GM23248 (cell line): ENCODE measurements at places on chromosomes 13 and 19. TPM values are rescaled to one million over a fixed set of nuclear protein-coding genes. Genes with fewer than 3 reads are reported as not detected.

Gene HSD17B14
- 2.6 and 3.9 TPM in 2 replicates for total RNA-seq

DNA sequence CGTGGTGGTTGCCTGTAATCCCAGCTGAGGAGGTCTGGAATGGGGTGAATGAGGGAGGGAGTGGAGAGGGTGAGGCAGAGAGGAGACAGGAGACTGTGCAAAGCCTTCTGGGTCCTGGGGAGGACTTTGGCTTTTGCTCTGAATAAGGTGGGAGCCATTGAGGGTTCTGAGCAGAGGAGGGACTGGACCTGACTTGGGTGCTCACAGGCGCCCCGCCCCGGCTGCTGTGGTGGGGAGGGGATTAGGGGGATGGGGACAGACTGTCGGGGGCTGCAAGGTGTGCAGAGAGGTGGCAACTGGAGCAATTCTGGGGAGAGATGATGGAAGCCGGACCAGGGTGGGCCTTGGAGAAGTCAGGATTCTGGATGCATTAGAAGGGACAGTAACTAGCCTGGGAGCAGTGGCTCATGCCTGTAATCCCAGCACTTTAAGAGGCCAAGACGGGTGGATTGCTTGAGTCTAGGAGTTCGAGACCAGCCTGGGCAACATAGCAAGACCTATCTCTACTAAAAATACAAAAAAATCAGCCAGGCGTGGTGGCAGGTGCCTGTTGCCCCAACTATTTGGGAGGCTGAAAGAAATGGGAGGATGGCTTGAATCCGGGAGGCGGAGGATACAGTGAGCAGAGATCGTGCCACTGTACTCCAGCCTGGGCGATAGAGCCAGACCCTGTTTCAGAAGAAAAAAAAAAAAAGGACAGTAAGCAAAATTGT is 16.1 kb upstream of the NANOS3 start:
- no peak for DNase-seq

DNA sequence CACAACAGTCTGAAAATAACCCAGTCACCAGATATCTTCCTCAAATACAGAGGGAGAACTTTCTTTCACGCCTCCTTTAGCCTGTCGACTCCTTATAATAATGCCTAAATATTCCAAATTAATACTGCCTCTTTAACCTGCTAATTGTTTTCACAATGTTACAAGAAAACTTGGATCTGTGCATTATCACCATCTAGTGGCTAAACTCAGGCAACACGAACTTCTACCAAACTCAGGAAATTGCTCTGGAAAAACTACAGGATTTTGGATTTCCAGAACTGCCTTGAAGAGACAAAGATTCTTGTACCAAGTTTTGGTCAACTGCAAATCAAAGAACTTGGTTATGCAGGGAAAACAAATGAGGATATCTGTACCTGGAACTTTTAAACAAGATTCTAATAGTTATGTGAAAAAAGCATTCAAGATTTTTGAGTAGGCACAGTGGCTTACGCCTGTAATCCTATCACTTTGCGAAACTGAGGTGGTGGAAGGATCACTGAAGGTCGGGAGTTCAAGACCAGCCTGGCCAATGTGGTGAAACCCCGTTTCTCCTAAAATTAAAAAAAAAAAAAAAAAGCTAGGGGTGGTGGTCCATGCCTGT is 10.8 kb downstream of the CLN5 start:
- peak; percentile 66 for DNase-seq

DNA sequence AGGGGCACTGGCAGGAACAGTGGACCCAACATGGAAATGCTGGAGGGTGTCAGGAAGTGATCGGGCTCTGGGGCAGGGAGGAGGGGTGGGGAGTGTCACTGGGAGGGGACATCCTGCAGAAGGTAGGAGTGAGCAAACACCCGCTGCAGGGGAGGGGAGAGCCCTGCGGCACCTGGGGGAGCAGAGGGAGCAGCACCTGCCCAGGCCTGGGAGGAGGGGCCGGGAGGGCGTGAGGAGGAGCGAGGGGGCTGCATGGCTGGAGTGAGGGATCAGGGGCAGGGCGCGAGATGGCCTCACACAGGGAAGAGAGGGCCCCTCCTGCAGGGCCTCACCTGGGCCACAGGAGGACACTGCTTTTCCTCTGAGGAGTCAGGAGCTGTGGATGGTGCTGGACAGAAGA is 4.1 kb downstream of the KLK2 start:
- no peak for DNase-seq

DNA sequence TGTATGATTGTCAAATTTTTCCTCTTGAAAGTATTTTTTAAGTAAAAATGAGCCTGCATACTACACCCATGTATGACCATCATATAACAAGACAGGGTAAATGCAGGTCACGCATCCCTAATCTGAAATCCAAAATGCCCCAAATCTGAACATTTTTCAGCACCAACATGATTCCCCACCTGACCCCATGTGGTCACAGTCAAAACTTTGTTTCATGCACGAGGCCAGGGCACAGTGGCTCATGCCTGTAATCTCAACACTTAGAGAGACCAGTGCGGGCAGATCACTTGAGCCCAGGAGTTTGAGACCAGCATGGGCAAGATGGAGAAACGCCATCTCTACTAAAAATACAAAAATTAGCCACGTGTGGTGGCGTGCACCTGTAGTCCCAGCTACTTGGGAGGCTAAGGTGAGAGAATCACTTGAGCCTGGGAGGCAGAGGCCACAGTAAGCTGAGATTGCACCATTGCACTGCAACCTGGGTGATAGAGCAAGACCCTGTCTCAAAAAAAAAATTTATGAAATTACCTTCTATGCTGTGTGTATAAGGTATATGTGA is 63.7 kb upstream of the NPAS1 start:
- no peak for DNase-seq
